ENCODE measurements at places on chromosomes 2 and 18. TPM values are rescaled to one million over a fixed set of nuclear protein-coding genes. Genes with fewer than 3 reads are reported as not detected.

DNA sequence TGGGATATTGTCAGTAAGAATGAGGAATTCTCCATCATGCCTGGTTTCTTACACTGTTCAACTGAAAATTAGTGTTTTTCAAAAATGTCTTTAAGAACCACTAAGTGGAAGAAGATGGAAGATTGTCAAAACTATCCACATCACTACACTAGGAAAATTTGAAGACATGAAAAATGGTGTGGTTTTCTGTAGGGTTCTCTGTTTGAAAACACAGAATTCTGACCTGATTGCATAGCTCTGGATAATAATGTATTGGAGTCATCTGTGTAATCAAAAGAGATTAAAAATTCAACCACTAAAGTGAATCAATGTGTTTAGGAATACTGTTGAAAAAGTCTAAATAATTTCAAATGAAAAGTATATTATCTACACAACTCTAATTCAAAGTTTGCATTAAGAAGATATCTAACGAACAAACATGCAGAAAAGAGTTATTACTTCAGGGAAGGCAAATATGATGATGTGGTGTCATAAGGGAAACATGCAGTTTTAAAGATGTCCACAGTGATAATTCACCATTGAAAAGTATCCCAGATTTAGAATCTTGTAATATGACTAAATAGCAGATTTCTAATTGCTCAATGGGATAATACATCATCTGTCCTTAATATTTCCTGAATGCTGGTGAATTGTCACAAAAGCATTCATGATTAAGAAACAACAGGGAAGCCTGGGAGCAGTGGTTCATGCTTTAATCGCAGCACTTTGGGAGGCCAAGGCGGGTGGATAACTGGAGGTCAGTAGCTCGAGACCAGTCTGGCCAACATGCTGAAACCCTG lies 116.9 kb downstream of the ERBB4 start:
- no peak for DNase-seq

DNA sequence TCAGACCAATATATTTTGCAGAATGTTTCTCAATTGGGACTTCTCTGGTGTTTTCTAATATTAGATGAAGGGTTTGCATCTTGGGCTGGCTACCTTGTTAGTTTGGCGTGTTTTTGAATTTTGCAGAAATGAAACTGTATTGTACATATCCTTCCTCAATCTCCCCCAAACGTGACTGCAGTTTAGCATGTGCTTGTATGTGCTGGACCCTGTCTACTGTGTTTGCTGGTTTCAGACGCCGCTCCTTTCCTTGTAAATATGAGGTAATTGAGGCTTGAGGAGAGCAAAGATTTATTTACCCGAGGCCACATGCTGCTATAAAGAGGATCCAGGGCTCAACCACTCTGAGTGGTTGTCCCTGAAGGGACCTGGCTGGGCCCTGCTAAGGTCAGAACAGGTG lies 57.2 kb downstream of the NGEF start:
- DNase-seq: no peak

GRCh38 chr18:79421275-79421857 lies 25.6 kb downstream of the NFATC1 start:
- DNase-seq: no peak

DNA sequence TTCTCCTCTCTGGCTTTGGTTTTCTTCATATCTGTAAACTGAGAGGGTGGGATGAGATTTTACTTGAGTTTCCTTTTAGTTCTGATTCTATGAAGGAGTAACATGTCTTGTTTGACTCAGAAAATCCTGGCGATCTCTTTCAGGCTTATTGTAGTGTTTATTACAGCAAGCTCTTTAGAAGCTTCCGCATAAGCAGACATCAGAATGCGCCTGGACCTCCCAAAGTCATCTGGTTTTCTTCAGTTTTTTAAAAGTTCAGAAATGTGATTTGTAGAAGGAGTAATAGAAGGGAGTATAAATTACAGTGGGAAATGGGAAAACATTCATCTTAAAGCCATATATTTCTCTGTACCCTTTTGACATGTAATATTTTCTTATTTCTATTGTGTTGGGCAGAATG lies 68.4 kb downstream of the EML6 start:
- DNase-seq: no peak

Gene ABCA12
- total RNA-seq: not detected

Gene KLHL14
- total RNA-seq: not detected

DNA sequence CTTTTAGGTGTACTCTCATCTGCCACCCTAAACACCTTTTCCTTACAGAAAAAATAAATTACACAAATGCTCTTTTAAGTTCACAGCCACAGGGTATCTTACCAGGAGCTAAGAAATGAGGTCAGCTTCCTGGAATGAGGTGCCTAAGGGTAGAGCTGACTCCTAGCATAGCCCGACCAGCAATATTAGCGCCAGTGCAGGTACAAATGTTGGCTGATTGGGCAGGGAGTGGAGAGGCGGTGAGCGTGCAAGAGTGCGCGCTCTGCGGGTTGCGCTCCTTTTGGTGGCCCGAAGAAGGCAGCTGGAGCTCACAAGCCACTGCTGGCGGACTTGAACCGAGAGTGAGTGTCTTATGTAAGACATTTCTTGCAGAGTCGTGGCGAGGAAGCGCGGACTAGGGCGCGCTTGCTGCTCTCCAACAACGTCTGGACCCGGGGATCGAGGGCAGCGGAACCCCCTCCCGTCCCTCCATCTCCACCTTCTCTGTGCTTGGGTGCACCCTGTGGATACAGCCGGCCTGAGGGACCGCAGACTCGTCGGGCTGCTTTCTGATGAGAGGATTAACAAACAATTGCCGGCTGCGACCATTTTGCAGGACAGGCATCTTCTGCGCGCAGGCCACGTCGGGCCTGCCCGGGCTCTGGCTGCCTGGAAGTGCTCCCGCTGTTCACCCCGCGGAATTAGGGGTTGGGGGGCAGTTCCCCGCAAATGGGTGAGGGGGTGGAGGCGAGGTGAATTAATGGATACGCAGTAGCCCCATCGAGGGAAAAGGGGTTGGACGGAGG lies 17.3 kb downstream of the BOLA3 start:
- no peak for DNase-seq

GRCh38 chr2:167715932-167716331 lies 531.5 kb downstream of the STK39 start:
- no peak for DNase-seq

DNA sequence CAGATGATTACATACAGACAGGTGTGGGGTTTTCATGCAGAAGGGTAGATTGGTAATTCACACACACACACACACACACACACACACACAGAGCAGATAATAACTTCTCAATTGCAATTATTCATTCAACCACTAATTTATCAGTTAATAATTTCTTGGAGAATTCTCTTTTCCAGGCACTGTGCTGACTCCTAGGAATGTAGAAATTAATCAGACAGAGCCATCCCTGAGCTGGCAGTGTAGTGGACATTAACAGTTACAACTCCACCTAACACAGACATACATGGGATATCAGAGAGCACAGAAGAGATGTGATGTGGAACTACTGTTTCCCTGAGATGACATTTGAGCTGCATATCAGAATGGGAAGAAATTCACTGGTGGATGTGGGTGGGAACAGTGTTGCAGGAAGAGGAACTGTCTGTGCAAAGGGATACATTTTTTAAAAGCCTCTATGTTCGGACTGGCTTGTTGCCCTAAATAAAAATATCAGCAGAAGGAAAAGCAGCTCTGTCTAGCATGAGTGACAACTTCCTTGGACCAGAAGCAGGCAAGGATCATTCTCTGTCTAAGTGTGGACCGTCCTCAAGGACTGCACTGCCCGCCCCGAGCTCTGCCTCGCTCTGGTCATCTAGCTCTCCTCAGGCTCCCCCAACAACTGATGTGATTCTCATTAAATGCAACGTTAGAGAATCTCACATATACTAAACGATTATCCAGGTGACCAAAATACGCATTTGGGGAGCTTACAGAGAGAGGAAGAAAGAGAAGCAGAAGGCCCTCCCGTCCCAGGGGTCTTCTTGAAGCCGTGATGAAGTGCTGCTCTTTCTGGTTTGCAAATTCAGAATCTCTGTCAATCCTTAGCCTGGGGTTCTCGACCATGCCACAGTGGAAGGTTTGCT lies 173.4 kb upstream of the TRIB2 start:
- no peak for DNase-seq

Gene TPGS2
- 45.6 TPM for total RNA-seq

DNA sequence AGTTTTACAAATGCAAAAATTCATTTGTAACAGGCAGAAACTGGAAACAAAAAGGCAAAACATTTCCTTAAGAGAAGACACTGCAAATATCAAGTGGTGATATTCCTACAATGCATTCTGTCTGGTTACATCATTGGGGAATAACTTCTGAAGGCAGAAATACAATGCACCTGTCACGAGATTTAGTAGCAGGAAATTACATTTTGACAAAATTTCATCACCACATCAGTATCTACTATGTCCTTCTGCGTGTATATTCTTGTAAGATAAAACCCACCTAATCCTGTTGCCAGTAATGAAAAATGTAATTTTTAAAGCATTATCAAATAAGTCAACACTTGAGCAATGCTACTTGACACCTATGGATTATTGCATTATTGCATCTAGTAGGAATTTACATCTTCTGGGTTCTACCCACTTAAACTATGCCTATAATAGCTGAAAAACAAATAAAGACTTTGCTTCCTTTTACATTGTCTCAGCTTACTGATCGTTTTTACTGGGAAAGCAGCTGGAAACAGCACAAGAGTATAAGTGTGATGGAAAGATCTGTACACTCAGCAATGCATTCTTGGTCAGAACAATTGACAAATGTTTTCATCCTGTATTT lies 59.5 kb downstream of the IRS1 start:
- no peak for DNase-seq

DNA sequence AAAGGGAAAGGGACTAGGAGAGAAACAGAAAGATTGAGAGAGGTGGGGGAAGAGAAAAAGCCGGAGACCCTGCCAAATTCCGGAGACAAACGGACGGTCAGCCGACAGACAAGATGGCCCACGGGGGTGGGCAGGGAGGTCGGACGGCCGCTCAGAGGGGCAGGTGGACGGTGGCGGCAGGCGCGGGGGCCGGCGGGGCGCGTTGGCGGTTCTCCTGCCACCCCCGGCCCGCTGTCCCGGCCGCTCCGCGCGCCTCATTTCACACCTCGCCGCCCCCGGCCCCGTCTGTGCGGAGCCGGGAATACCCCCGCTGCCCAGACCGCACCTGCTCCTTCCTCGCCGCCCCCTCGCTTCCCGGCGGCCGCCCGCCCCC lies 935 bp downstream of the SLC30A3 start:
- DNase-seq: no peak

- no peak for DNase-seq
These were observed 322.5 kb downstream of the ARHGAP15 start for GRCh38 chr2:143451642-143452281.

GRCh38 chr18:35227254-35227653 lies 13.6 kb upstream of the ZNF397 start:
- DNase-seq: peak; percentile 17

GRCh38 chr2:69700381-69700780 lies 41.6 kb upstream of the ANXA4 start:
- no peak for DNase-seq

GRCh38 chr18:10514082-10514481 lies 11.7 kb upstream of the NAPG start:
- no peak for DNase-seq

GRCh38 chr18:14768241-14768640 lies 20.3 kb downstream of the ANKRD30B start:
- DNase-seq: no peak

GRCh38 chr18:6743999-6744398 lies 14.5 kb downstream of the ARHGAP28 start:
- no peak for DNase-seq

GRCh38 chr2:6231166-6231565 lies 539.0 kb downstream of the SOX11 start:
- no peak for DNase-seq

- no peak for DNase-seq
These were observed 681.8 kb upstream of the LRATD1 start for GRCh38 chr2:13950761-13951160.

Gene MYO3B
- not detected for total RNA-seq

- no peak for DNase-seq
These were observed 285.1 kb upstream of the SLC14A2 start for GRCh38 chr18:45330170-45330594.

DNA sequence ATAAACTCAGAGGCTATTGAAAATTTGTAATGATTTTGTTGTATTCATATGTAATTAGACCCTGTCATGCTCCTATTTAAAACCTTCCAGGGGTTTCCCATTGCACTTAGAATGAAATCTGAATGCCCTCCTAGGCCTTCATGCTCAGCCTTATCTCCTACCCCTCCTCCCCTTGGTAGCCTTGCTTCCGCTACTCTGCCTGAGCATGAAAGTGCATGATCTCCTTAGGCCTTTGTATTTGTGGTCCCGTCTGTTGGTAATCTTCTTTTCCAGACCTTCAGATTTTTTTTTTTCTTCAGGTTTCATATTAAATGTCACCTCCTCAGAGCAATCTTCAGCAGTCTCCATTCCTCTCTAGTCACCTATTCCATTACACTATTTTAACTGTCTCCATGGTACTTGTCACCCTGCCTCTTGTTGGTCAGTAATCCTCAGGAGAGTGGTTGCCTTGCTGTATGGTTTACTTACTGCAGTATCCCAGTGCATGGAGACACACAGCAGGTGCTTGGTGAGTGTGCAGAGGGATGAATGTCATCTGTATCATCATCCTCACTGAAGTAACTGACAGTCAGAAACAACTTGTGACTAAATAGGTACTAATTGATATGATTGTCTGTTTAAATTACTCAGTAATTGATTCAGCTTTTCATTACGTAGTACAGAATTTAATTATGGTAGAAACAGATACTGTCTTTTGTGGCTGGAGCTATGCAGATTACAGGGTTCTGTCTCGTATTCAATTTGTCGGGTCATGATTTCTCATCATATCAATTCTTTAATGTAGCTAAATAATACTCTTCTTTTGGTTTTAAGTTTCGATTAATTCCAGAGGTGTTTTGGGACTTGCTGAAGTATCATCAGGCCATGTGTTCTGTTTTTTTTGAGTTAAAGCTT lies 63.9 kb downstream of the PHLPP1 start:
- DNase-seq: peak; percentile 10

- DNase-seq: no peak
These were observed 73.0 kb upstream of the NOSTRIN start for GRCh38 chr2:168729455-168729854.

GRCh38 chr2:130798472-130799218 lies 38.1 kb upstream of the ARHGEF4 start:
- DNase-seq: no peak

Gene SCYGR5
- total RNA-seq: not detected

Gene ATP8B1
- total RNA-seq: not detected

Gene UGT1A5
- total RNA-seq: not detected

Data from CD4-positive, CD25-positive, alpha-beta regulatory T cell (primary cell).